ENCODE measurements at places on chromosomes 7 and 10.

DNA sequence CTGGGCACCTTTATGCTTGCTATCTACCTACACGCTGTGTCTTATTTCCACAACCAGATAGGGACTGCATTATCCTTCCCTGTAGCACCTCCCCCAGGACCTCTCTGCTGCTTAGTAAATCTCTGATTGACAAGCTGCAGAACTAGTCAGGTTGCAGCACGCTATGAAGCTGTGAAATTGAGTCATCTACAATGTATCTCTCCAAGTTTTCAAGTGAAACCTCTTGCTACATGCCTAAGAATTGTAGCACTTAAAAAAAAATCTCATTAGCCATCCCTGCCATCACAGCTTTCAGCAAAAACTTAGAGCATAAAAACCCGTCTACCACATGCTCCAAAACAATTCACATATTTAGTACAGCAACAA lies 69.7 kb upstream of the FGFR2 start:
- DNase-seq: no peak

GRCh38 chr7:2210551-2211258 lies 22.0 kb downstream of the MAD1L1 start:
- DNase-seq: no peak

DNA sequence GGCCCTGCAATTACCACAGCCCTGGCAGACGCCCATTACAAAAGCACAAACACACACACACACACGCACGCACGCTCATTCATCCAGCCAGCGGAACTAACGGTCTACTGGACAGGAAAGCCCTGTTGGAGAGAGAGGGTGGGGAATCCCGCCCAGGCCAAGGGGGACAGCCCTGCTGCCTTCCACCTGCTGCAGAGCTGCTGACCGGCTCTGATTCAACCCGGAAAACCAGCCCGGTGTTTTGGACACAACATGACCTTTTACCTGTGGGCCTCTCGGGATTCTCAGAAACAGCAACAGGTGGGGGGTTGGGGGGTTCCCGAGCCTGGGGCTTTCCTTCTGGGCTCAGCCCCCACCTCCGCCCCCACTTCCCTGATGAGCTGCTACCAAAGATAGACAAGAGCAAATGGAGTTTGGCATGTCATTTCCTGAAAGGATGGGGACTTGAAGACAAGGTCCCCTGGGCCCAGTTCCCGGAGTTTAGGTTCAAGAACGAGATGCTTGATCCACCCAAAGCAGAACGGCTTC lies 18.5 kb upstream of the SERPINE1 start:
- DNase-seq: peak; percentile 95

- DNase-seq: no peak
These were observed 131.0 kb upstream of the ZNF804B start for GRCh38 chr7:88628363-88629085.

- no peak for DNase-seq
These were observed 8.9 kb downstream of the LRRTM3 start for GRCh38 chr10:66934711-66935110.

GRCh38 chr7:135308583-135309327 lies 75.1 kb downstream of the STRA8 start:
- no peak for DNase-seq

GRCh38 chr10:71658467-71658745 lies 61.2 kb downstream of the C10orf105 start:
- no peak for DNase-seq

DNA sequence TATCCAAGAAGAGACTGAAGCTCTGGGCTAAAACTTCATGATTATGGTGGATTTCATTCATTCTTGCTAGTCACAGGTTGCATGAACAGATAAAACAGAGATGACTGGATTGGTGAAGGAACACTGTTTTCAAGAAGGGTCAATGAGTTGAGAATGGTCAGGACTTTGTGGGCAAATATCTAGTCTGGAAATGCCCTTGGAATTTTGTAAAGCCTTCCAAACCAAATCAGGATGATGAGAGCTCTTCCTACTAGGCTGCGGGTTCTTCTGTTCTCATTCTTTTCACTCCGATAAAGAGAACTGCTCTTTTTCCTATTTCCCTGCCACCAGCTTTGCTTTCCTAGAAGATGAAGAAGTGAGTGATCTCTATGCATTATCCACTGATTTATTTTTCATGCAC lies 171.4 kb downstream of the ARID5B start:
- DNase-seq: no peak

DNA sequence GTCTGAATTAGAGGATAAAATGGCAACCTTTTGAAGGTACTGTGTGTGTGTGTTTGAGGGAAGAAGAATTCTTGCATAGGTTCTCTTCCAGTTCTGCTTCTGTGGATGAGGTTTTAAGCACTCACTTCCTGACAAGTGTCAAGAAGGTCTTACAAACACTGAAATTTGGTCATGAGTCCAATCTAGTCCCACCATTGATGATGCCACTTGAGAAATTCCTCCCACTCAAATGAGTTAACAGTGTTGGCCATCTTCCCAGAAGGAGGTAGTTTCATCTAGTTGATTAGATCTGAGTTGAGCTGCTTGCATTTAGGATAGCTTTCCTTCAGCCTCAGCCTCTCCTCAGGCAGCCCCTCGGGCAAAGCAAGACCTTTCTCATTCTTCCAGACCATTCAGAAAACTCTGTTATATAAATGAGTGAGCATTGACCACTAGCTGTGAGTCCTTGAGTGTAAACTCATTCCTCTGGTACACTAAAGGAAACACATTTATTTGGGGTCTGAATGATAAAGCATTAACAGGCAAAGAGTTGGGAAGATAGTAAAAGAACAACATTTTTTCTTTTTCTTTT lies 189.5 kb downstream of the TRIL start:
- peak; percentile 44 for DNase-seq

DNA sequence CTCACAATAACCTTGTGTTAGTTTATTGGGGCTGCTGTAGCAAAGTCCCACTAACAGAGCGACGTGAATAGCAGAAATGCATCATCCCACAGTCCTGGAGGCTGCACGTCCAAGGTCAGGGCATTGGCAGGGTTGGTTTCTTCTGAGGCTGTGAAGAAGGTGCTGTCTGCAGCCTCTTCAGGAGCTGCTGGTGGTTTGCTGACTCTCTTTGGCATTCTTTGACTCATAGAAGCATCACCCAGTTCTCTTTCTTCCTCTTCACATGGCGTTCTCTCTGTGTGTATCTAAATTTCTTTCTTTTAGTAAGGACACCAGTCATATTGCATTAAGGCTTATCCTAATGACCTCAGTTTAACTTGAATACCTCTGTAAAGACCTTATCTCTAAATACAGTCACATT lies 428.4 kb upstream of the KLF6 start:
- DNase-seq: no peak

DNA sequence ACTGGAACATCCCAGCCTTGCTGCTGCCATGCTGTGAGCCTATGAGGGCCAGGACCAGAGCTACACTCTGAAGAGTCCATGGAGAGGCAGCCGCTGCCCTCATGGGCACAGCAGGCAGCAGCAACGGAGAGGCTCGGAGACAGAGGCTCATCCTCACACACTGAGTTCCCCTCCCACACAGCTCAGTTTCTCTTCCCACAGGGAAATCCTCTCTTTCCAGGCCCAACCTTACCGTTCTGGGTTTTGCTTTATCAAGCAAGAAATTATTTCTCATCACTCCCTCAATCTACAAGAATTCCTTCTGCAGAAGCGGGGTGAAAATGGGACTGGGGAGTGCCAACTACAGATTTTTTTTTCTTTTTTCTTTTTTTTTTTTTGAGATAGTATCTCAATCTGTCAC lies 36.6 kb downstream of the GOLGA7B start:
- DNase-seq: no peak

GRCh38 chr7:135831455-135832195 lies 83.0 kb upstream of the FAM180A start:
- no peak for DNase-seq

DNA sequence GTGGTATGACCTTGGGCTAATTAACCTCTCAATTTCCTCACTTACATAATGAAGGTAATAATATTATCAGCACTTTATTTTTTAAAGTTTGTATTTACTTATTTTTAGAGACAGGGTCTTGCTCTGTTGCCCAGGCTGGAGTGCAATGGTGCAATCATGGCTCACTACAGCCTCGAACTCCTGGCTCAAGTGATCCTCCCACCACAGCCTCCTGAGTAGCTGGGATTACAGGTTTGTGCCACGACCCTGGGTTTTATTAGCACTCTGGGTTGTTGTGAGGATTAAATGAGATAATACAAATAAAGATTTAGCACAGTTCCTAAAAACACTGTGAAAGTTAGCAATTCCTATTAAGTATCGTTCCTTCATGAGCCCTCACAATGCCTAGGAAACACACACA lies 14.7 kb downstream of the BAMBI start:
- DNase-seq: no peak

DNA sequence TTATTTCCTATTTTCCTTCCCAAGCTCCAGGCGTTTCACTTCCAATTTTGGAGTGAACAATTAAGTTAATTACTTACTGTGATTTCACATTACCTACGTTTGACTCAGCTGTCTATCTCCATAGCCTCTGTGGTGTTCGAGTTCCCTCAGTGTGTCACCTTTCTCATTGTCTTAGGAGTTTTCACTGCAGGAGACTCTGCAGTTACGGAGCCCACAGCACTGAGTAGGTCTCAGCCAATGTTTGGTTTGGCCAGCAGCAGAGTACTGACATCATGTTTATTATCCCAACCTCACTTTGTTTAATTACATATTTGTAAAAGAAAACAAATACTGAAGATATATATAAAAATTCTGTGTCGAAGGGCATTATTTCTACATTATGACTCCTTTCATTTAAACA lies 1123.9 kb downstream of the CNTNAP2 start:
- DNase-seq: no peak

DNA sequence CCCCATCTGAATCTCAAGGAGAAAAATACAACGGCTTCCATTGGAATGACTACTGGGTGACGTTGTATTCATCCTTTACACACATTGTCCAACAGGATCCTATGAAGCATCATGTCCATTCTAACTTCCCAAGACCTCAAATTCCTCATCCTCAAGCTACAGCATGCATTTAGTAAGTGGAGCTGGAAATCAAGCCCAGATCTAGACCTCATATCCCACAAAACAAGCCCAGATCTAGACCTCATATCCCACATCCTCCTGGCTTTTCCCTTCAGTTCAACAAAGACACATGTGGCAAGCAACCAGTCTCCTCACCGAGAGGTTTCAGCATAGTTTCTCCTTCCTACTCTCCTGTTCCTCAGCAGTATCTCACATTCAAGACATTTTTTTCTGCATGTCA lies 12.2 kb downstream of the IGF2BP3 start:
- no peak for DNase-seq

- DNase-seq: no peak
These were observed 69.1 kb downstream of the INPP5A start for GRCh38 chr10:132606536-132607316.

DNA sequence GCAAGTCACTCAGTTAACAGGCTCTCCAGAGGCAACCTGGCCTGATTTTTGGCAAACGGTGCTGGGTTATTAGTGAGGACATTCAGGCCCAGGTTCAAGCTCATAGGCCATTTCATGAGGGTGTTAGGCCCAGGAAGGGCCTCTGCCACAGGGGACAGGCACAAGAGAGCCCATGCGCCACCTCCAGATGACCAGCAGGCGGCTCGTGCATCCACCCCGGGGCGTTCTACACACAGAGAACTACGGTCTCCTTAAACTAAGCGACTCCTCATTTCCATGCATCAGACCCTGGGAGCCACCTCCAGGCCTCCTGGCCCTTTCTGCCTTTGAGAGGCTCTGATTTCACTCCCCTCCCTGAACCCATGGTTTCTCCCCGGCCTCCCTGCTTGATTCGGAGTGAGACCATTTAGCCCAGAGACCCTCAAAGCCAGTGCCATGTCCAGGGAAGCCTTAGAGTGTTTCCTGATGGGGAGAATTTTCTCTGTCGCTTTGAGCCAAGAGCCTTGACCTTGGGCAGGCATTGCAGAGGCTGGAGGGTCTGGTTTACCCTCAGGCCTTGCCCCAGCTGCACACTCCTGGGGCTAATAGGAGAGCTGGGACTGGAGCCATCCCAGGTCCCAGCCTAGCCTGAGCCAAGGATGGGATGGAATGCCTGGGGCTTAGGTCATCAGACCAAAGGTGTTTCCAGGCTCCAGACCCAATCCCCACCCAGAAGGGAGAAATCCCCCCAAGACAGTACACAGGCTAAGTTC lies 188.0 kb downstream of the GRID1 start:
- no peak for DNase-seq

DNA sequence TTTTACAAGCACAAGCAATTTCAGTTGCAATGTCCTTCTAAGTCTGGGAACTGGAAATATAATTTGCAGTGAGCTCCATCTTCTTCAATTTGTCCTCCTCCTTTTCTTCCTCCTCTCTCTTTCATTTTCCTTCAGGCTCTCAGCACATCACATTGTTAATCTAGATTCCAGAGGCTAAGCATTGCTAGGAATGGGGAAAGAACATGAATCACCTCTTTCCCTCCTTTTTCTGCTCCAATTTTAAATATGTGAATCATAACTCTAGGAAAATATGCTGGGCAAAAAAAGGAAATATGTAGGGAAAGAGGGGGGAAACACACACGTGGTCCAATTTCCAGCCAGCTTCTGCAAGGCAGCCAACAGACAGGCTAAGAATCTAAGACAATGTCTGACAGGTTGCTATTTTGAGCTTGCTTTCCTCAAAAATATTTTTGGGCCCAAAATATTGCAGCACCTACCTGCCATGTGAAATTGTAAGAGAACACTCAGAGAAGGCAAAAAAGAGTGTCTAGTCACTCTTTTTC lies 72.7 kb upstream of the NUPR2 start:
- DNase-seq: no peak

DNA sequence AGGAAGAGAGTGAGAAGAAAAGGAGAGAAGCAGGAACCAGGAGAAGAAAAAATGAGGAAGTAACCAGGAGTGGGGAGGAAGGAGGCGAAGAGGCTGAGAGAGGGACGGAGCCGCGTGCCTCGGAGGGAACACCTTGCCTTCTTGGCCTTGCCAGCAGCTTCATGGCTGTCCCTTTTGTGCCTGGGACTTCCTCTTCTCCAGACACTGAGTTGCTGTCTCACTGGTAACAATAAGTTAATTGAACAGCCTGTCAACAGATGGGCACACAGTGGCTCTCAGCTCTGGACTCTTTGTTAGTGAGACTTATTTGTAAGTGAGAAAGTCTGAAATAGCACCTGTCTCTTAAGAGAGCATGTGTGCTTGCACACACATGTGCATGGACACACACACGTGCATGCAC lies 83.2 kb downstream of the GATA3 start:
- no peak for DNase-seq

Data from RCC 7860 (cell line).